ENCODE measurements at places on chromosomes 6 and 20. TPM values are rescaled to one million over a fixed set of nuclear protein-coding genes. Genes with fewer than 3 reads are reported as not detected.

GRCh38 chr20:19867940-19868371 lies 109.9 kb downstream of the RIN2 start:
- no peak for DNase-seq

DNA sequence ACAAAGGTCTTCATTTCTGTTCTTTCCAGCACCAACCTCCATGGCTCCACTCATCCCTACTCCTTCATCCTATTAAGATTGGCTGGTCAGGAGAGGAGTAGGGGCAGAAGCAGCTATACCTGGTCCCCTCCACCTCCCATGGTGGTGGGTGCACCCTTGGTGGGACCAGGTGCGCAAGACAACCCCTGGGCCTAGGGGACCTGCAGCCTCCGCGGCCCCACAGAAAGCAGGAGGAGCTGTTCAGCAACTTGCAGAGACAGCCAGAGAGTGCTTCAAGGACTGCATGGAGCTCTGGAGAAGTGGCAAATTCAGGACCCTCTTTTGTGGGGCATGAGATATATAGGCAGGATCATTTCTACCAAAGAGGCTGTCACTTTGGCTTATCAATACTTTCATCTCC lies 9.8 kb downstream of the ULBP2 start:
- DNase-seq, result no peak

DNA sequence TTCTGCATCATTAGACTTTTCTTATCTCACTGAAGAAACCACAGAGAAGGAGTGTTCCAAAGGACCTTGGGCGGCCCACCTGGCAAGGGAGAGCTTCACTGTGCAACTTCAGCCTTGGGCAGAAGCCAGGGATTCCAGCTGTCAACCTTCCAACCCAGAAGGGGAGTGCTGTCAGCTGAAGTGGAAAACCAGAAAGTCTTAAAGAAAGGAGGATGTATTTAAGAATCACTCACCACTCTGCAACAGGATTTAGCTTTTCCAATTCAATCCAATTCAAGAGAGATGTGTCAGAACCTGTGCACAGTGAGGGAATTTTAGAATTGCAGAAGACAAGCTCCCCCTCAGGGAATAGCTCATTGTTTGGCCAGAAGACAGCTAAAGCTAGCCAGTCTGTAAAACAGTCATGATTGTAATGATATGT lies 553.7 kb downstream of the CD83 start:
- DNase-seq, result peak; percentile 85

Gene SLC35D3
- total RNA-seq, result not detected

Gene PCK1
- total RNA-seq, result not detected

Gene TRMT6
- 28.9 TPM for total RNA-seq

DNA sequence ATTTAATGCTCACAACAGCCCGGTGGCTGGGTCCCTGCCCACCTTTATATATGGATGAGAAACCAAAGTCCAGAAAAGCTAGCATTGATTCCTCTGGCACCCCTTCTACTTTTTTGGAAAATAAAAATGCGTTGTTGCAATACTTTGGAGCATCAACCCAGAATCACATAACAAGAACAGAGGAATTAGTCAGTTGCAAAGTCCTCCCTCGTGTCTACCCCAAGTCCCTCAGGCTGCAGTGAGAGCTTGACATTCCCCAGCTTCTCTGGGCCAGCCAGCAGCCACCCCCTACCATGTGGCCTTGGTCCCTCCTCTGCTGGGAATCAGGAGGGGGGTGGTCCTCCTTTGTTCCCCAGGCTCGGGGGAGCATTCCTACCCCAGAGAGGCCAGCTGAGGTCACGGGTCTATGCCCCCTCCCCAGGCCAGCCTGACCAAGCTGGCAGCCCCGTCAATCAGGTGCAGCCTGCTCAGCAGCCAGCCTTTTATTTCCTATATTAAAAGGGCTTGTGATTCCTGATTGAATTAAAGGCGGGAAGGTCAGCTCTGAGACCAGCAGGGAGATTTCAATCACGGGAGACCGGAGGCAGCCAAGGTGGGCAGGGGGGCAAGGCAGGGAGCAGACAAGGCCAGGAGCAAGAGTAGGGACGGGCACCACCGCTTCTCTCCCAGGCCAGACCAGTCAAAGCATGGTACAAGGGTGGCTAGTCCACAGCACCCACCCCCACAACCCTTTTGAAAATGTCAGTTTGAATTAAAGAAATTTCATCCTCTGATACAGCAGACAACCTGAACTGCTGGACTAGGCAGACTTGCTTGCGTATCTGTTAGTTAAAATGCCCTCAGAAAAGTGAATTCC lies 158.9 kb downstream of the MRPL14 start:
- DNase-seq, result no peak

- no peak for DNase-seq
These were observed 348.0 kb downstream of the CDH4 start for GRCh38 chr20:61600016-61600415.

DNA sequence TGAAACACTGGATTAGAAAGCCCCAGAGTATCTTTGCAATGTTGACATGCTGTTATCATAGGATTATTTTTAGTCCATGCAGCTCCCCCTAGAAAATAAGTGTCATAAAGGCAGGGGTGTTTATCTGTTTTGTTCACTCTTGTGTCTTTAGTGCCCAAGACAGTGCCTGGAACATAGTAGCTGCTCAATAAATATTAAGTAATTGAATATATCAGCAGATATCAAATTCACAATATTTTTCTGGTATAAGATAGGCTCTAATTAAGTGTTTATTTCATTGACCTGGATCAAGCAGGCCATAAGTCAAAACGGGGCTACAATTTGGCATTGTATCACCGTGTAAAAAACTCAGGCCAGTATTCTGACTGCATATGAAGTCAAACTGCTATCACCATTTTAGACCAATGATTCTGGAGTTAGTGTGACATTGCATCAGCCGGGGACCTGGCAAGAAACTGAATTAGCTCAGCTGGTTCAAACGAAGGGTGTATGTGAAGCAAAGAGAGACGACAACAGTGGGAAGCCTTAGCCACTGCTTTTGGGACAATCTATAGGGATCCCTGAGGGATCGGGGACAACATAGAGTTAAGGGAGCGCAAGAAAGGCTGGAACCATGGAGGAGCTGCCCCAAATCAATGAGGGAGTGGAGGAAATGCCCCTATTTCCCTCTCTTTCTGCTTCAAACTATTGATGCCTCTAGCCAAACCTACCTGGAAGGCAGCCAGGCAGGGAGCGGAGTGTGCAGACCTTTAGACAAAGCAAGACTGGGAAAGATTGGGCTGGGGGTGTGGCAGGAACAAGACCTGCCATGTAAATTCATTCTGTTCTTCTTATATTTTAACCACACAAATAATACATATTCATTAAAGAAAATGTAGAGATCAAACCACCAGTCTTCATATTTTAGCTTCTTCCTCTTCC lies 112.2 kb downstream of the PLEKHG1 start:
- no peak for DNase-seq

GRCh38 chr6:1619673-1620503 lies 10.2 kb downstream of the FOXC1 start:
- no peak for DNase-seq

Measured in Daoy (cell line).